Stimulated activated CD4-positive, alpha-beta T cell treated with anti-CD3 and anti-CD28 coated beads, Interleukin-15, amount 100 ng/mL, for 1 hour (primary cell): ENCODE measurements at places on chromosomes 7 and 10.

DNA sequence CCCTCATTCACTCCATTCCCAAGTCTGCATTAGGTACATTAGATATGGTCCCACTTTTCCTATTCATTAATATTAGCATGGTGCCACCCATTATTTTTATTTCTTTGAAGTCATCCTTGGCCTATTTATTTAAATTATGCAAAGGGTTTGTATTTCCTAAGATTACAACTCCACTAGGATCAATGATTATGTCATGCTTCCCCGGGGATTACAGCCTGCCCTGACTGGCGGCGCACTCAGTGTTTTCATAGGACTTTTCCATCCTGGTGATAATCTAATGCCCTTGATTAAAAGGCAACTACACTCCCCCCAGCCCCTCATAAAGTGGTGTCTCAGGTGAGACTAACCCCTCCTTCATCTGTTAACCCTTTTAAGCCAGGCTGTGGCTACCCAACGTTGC is 187.2 kb downstream of the POU6F2 start:
- DNase-seq = no peak

DNA sequence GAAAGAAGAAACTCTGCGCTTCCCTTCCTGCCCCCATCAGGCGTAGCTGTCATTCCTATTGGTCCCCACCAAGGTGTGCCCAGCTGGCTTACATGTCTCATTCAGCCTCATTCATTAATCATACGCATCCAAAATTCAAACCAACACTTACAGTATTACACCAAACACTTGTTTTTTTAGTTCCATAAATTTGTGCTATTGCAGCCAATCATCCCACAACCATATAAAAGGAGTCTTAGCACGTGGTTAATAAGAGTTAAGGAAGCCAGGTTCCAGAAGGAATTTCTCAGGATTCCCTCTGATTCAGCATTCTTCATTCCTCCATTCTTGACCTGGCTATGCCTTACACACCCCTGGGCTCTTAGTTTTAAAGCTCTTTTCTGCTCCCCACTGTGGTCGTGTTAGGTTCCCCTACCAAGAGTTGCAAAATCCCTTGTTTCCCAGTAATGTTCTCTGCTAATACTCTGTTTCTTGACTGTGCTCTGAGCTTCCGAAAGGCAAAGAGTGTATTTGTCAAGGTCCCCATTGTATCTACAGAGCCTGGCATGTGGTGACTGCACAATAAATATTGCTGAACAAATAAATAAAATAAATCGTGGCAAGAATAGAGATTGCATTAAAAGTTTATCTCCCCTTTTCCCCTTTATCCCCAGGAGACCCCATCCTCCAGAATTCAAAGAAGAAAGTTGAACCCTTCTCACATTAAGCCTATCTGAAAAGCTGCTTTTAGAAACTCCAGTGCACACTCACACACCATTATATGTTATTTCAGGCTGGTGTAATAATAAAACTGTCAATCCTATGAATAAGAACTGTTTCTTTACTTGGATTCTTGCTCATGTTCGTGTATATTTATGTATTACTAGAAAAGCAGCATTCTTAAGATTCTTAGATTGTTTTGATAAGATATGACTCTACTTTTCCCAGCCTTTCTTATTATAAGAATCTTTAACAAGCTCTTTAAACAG is 514.4 kb downstream of the INHBA start:
- no peak for DNase-seq

DNA sequence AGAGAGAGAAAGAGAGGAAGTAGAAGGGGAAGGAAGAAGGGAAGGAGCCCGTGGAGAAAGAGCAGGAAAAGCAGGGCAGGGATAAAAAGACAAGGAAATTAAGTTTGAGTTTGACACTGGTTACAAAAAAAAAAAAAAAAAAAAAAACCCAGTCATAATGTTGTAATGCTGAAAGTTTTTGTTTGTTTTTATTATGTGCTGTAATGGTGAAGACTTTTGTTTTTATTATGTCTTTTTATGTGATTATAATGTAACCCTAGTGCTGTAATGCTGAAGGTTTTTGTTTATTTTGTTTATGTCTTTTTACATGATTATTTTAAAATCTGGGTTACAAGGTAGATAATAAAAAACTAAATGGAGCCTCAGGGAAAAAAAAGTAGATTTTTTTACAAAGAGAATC is 184.8 kb downstream of the SEMA3A start:
- no peak for DNase-seq

DNA sequence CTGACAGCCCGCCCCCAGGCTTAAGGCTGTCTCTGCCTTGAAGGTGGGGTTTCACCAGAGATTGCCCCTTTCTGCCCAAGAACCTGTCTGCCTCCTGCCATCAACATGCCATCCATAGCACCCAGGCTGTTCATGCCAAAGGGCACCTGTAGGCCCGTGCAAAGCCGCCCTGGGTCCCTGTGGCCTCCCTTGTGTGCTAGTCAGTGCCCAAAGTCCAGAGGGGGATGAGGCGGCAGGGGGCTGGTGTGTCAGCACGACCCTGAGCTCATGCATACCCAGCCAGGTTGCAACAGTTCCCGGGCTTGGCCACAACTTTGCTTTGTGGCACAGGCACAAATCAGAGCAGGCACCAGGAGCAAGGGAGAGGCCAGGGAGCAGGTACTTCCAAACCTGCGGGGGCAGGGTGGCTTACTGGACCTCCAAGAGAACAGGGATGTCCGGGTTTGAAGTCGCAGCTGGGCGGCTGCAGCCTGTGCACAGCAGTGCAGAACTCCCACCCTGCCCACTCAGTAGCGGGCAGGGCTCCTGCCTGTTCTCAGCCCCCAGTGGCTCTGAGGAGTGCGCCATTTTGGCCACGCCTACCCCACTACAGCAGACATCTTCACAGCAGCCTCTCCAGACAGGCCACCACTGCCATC is 671.1 kb upstream of the GRM3 start:
- DNase-seq = no peak

DNA sequence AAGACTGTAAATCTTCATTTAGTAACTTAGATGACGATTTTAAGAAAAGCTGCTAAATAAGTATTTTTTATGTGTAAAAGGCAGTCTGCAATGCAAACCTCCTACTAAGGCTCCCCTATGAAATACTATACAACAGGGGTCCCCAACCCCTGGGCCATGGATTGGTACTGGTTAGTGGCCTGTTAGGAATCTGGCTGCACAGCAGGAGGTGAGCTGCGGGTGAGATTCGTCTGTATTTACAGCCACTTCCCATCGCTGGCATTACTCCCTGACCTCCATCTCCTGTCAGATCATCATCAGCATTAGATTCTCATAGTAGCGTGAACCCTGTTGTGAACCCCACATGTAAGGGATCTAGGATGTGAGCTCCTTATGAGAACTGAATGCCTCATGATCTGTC is 580.4 kb downstream of the MAGI2 start:
- no peak for DNase-seq

DNA sequence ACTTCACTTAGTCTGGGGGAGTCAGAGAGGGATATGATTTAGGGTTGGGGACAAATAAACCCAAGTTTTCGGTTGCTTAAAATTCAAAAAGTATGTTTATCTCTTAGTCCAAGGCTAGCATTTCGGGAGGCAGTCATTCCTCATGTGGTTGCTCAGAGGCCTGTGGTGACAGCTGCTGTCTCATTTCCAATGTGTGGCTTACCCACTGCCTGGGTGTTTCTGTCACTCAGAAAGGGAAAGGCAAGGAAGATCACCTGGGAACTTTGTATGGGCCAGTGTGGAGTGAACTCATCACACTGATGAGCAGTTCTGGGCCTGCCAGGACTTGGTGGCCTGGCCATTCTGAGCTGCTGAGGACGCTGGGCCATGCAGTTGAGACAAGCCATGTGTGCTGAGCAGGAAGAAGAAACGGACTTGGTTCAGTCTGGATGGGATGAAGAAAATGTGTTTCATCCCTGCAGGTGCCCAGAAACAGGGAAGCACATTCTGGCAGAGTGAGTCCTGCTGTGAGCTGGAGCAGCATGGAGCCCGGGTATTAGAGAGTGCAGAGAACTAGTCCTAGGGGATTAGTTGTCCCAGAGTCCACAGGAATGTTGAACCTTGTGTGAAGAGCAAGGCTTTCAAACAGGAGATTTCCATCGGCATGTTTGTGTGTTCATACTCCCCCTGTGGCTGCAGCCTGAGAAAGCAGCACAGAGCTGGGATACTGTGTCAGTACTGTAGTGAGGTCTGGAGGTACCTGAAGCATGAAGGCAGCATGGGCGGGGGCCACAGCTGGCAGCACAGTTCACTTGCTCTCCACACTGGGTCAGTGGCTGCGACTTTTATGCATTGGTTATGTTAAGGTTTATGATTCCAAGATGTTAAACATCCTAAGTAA is 211.1 kb upstream of the IGFBP3 start:
- DNase-seq = no peak

GRCh38 chr10:111077785-111078504 is 1.1 kb downstream of the ADRA2A start:
- DNase-seq = no peak

DNA sequence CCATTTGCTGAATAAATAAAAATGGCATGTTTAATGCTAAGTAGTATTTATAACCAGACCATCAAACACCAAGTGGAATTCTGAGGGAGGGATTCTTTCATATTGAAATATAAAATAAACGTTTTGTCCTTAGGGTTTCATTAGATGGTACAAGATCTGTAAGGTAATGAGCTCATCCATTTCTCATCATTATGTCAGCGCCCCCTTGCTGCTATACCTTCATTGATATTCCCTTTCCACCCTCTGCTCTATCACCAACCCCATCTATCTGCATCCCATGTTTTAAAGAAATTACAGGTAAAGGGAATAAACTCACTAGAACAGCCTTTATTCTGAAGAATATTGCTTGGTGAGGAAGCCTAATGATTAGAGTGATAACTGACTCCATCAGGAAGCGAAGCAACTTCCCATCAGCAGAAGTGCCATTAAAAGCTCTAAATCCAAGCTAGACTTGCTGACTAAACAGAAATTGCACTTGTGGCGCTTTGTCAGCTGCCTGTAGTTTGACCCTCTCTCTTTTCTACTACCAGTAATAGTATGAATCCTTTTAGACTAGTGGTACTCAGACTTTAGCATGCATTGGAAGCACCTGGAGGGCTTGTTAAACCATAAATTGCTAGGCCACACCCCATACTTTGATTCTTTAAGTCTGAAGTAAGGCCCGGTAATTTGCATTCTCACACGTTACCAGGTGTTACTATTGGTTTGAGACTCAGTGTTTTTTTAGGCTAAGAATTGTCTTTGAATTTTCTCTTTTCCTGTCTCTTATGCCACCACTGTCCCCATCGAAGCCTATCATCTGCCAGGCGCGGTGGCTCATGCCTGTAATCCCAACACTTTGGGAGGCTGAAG is 27.5 kb downstream of the ADD3 start:
- no peak for DNase-seq

- no peak for DNase-seq
These were observed 152.0 kb downstream of the HDAC9 start for GRCh38 chr7:18647582-18647981.

GRCh38 chr7:5388905-5389433 is 34.7 kb downstream of the TNRC18 start:
- DNase-seq = no peak

- DNase-seq = no peak
These were observed 123.6 kb downstream of the ZNF248 start for GRCh38 chr10:37733822-37734221.

DNA sequence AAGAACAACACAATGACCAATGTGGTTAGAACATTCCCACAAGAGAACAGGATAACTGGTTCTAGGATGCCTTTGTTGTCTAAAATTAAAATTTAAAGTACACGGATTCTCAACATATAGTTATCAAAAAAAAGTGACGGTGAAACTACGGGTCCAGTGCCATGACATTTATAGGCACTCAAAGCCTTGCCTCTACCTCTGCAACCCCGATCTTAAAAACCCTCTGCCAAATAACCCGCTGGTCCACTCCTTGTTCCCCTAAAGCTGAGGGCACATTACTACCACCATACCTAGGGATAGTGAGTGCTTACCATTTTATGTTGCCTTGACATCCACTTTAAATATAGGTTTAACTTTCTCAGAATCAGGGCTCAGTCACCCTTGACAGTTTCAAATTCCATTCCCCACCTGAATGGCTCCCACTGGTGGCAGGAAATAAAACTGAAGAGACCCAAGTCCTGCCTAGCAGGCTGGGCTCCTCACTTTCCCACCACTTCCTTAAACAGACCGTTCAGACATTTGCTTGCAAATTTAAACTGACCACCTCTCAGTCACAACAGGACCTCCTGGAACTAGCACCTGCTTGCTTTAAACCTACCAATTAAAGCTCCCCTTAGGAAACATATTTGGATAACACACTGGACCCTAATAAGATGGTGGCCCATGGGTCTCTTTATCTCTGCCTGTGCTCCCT is 169.9 kb upstream of the ASAH2 start:
- no peak for DNase-seq

GRCh38 chr7:148142660-148143248 is 447.8 kb upstream of the C7orf33 start:
- no peak for DNase-seq

GRCh38 chr7:81594767-81595166 is 175.1 kb downstream of the HGF start:
- no peak for DNase-seq

DNA sequence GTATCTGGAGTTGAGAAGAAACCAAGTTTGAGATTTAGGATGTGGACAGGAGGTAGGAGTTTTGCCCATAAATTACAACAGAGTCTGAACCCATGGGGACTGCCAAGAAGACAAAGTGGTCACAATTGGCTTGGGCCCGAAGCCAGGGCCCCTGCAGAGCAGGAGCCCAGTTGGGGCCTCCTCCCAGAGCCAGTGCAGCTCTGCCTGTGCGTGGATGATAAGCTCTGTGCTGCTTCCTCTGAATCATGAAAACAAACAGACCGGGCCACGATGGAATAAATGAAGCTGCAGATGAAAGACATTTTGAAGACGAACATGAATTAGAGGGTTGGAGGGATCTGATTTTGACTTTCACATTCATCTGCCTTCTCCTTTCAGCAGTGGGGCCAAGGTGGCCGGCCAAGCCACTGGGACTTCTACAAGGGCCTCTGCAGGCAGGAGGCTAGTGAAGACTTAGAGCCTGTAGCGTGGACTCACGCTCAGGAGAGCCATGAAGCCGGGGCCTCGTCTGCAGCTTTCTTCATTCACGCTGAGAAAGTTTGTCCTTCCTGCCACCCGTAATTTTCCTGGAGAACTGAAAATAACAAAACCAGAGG is 156.8 kb upstream of the LYZL1 start:
- no peak for DNase-seq

DNA sequence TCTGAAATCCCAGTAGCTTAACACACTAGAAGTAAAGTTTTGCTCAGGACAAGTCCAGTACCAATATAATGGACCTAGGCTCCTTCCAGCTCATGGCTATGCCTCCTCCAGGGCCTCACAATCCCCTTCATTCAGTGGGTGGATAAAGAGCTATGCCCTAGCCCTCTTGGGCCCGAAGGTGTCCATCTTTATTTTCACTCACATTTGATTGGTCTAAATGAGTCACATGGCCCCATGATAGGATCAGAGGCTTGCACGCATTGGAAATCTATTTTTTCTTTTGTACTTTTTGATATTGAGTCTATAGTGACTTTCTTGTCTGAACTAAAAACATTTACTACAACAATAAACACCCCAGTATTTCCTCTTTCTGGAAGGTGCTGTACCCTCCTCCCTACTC is 202.6 kb upstream of the CTBP2 start:
- DNase-seq = no peak

DNA sequence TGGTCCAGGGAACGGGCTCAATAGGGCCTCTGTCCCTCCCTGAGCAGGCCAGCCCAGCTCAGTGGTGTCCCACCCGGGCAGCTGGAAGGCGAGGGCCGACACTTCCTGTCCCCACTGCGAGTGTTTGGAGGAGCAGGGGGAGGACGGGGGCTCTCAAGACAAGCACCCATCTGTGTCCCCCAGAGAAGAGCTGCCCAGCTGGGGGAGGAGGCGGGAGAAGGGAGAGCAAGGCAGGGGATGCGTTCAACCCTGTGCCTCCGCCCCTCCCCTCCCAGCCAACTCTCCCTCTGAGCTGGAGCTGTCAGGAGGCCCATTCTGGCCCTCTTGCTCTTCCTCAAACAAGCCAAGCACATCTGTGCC is 35.7 kb downstream of the ZCCHC24 start:
- DNase-seq = no peak
